ENCODE measurements at places on chromosomes 6 and 20. TPM values are rescaled to one million over a fixed set of nuclear protein-coding genes. Genes with fewer than 3 reads are reported as not detected.

IRF4 gene
- 1.3 TPM for total RNA-seq

PARD6B gene
- 29.2 TPM for total RNA-seq

LTB gene
- not detected for total RNA-seq

OR12D3 gene
- total RNA-seq, result not detected

NOTCH4 gene
- total RNA-seq, result 3.5 TPM

- no peak for DNase-seq
Observed at GRCh38 chr20:37279820-37280219, 9.6 kb upstream of the MANBAL start.

- peak; percentile 69 for DNase-seq
Observed at GRCh38 chr6:17679726-17680125, 27.0 kb downstream of the NUP153 start.

- DNase-seq, result no peak
Observed at GRCh38 chr6:132910759-132911158, 96.4 kb downstream of the RPS12 start.

GRCh38 chr6:106163446-106163965 lies 77.4 kb downstream of the PRDM1 start:
- DNase-seq, result peak; percentile 50

DNA sequence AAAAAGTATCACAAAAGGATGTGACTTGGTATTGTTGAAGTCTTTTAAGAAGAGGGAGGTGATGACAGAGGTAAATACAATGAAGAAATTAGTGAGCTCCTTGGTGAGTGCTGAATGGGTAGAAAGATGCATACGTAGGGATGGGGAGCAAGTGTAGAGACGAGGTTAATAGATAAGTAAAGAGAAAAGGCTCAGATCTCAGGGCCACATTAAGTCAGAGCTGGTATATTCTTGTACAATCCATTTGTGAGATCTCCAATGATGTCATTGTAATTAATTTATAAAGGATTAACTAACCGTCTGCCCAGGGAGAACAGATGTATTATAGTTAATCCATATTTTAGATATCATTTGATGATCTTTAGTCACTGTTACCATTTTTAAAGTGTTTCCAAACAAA lies 43.4 kb downstream of the SMPDL3A start:
- no peak for DNase-seq

DNA sequence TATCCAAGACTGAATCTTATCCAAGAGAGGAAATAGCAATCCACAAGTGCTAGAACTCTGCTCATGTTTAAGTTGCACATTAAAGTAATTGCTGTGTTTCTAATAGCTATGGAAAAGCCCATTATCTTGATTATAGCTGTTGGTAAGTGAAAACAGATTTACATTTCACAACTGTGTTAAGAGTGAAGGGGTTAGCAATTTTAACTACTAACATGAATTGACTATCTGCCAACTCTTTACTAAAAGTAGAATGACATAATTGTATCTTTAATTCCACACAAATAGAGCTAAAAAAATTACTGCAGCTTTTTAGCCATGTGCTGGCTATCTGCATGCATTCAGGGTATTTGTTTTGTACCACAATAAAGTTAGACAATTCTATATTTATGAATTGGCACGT lies 277.9 kb upstream of the IRAK1BP1 start:
- DNase-seq, result no peak

DNA sequence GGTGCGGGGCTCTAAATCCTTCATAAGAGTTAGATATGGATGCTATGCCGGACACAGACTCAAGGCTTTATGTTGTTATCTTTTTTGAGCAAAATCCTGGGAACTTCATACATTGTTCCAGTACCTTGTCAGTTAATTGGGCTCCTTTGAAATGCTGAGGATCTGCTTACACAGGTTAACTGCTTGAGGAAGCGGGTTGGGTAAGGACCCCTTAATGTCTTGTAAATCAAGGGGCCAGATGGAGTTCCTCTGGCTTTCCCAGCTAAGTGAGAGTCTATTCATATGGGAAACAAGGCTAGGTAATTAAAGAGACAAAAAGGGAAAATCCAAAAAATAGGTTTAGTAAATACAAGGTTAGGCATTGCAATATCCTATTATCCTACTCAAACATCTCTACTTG lies 141.5 kb downstream of the OR2B2 start:
- peak; percentile 95 for DNase-seq

DNA sequence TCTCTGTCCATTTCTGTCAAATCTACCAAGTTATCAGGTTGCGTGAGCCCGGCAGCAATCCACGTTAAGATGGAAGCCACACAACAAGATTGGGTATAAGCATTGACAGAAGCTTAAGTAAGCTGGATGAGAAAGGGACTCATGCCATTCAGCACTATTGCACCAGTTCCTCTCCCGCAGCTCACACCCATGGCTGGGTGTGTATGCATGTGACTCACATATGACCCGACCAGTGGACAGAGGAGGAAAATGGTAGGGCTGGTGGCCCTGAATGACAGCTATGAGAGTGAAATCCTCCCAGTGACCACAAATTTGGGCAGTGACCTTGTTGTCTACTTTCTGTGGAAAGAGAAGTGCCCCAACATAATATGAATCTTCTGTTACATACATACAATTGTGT lies 113.5 kb downstream of the OTOR start:
- no peak for DNase-seq

DNA sequence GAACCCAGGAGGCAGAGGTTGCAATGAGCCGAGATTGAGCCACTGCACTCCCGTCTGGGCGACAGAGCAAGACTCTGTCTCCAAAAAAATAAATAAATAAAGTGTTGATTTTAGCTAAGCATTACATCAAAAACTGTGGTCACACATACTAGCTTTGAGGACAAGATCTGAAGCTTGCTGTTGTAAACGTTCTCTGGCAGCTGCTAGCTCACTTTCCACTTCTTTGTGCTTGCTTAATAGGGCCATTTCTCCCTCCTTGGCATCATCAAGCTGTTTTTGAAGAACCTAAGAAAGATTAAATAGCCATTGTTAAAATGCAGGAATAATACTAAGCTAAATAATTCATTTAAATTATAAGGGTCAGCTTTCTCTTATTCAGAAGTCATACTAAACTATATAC lies 55.7 kb downstream of the FAM184A start:
- no peak for DNase-seq

DNA sequence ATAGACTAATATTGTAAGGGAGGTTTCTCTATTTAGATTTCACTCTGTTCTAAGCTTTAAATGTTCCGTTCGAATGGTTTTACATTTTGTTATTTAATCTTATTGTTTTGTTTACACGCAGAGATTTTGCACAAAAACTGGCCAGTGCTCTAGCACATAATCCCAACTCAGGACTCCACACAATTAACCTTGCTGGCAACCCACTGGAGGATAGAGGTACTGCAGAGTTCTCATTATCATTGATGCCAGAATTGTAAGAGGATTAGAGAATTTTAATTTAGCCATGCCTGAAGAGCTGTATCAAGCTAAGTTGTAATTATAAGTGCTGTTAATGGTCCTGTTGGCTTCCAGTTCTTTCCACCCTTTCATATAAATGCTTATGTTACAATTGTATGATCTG lies 179.7 kb upstream of the SCGN start:
- DNase-seq, result peak; percentile 49

GRCh38 chr6:36676141-36677058 lies 2.1 kb upstream of the CDKN1A start:
- DNase-seq, result no peak

GRCh38 chr20:13567663-13568062 lies 71.1 kb downstream of the TASP1 start:
- DNase-seq, result no peak

GRCh38 chr6:82872185-82872584 lies 193.5 kb downstream of the UBE3D start:
- DNase-seq, result no peak

- DNase-seq, result no peak
Observed at GRCh38 chr6:88704980-88705379, 258.4 kb downstream of the RNGTT start.

DNA sequence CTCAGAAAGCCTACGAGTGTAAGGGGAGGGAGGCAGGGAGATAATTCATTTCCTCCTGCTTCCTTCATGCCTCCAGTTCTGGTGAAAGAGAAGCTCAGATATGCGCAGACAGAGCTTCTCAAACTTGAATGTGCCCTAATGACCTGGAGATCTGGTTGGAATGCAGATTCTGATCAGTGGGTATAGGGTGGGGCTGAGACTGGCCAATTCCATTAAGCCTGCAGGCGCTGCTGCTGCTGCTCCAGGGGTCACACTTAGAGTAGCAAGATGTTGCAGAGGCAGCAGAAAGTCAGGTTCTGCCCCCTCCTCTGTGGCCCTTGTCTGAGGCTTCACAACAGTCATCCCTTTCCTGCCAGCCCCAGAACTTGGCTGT lies 161.0 kb downstream of the DHX35 start:
- no peak for DNase-seq

DNA sequence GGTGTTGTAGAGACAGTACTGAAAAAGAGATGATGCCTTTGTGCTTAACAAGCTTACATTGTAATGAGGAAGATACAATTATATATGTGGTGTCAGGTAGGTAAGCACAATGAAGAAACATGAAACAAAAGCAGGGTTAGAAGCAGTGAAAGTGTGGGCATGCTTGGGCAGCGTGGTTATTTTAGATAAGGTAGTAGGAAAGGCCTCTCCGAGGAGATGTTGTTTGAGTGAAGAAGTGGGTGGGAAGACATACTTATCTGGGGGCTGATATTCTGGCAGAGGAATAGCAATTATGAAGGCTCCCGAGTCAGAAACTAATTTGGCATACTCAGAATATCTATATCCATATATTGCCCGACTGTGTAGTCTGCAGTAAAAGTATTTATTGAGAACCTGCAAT lies 4.7 kb downstream of the CDKAL1 start:
- no peak for DNase-seq

DNA sequence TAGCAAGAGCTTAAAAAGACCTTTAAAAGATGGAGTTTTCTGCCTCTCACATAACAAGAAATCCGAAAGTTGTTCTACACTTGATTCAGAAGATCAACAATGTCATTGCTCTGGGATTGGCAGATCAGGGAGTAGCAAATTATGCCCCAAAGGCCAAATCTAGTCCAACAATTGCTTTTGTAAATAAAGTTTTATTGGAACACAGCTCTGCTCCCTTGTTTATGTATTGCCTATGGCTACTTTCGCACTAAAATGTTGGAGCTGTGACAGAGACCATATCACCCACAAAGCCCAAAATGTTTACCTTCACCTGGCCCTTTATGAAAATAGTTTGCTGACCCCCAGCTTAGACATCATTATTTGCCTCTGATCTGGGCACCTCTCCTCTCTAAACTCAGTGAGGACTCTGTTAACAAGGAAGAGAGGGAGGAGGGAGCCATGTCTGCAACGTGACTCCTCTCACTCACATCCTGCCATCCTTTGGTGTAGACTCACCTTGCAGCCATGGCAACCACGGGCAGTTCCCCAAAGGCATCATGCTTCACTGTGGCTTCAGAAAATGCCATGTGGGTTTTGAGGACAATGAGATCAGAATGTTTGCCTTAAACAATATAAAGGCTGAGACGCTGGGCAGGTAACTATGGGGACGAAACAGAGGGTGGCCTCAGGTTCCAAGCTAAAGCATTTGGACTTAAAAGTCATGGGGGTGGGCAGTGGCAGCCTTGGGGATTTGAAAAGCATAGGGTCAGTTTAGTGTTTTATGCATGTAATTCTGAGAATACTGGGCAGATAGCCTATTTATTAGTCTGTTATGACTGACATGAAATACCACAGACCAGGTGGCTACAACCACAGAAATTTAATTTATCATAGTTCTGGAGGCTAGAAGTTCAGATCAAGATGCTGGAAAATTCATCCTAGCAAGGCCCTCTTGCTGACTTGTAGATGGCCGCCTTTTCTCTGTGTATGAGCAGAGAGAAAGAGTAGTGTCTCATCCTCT lies 149.7 kb upstream of the TNFAIP3 start:
- DNase-seq, result peak; percentile 60

- no peak for DNase-seq
Observed at GRCh38 chr6:159490298-159490937, 202.6 kb downstream of the SOD2 start.

DNA sequence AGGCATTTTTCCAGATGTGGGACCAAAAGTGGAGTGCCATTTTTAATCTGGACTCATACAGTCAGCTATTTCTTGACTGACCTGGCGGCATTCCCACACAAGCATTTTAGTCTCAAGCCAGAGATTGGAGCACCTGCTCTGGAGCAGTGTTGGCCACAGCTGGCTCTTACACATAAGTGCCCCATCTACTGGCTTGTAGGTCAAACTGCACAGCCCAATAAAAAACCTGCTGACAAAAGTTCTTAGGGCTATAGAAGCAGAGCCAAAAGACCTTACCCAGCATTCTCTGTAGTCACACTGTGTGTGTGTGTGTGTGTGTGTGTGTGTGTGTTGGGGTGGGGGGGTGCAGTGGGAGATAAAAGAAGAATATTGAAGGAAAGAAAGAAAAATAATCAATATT lies 38.6 kb upstream of the SENP6 start:
- peak; percentile 83 for DNase-seq

DNA sequence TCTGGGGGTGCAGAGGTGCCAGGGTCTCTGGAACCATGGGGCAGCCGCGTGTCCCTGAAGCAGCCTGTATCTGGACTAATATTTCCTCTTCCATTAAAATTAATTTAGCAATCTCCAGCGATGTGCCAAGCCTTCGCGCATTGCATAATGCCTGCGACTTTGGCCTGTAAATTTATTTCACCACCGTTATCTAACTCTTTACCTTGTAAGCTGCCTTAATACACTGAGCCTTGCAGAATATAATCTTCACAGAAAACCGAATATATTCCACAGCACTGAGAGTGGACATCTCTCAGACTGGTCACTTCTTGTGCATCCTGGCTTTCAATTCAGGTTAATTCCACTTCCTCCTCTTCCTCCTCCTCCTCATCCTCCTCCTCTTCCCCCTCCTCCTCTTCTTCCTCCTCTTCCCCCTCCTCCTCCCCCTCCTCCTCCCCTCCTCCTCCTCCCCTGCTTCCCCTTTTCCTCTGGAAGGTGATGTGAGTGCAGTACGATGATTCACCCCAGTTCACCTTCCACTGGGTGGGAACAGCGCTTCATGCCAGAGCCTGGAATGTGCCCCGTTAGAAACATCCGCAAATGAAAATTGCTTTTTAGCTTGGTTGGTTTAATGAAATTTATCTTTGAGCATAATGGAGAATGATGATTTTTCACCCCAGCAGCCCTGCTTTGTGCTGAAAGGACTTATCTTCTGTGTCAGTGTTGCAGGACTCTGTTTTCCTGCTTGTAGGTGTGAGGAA lies 101.4 kb downstream of the CDH4 start:
- DNase-seq, result no peak

DNA sequence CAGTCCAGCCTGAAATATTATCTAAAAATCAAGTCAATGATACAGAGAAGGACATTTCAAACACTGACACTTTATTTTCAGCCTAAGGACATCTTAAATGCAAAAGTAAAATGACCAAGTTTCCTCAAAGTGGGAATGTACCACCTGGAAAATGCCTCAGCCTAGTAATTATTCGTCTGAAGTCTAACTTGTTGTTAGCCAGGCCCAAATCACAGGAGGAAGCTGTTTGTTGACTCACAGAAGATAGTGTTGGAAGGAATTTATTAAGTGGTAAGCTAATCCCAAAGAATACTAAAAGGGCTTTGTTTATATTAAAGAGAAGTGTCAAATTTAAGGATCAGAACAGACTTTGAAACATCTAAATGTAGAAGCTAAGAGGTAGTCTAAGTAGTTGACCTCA lies 2.5 kb downstream of the PDE7B start:
- no peak for DNase-seq

- no peak for DNase-seq
Observed at GRCh38 chr6:79034865-79035264, 43.2 kb downstream of the PHIP start.

Data from GM23338 (cell line).